ENCODE measurements at places on chromosomes 3 and 15.

GRCh38 chr3:13042715-13043271, 30.4 kb downstream of the IQSEC1 start:
- DNase-seq = no peak

GRCh38 chr3:115833074-115833473, 209.8 kb downstream of the GAP43 start:
- no peak for DNase-seq

GRCh38 chr3:172616031-172616461, 92.8 kb upstream of the TNFSF10 start:
- no peak for DNase-seq

- no peak for DNase-seq
Observed at GRCh38 chr3:61178167-61178566, 73.1 kb downstream of the FHIT start.

DNA sequence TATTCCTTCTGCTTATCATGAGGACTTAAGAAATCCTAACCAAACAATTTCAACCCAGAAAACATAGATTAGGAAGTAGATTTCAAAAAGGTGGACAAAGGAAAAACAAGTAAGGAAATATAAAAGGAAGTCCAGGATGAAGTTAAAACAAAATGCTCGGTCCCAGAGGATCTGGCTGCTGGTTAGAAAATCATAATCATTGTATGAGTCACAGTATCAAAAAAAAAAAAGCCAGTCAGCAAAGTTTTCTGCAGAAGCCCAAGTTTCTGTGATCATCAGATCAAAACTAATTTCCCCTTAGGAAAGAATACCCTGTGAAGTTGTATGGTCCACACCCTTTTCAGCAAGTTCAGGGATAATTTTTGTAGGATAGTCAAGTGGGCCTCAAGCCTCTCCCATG, 43.0 kb upstream of the LRTM1 start:
- no peak for DNase-seq

DNA sequence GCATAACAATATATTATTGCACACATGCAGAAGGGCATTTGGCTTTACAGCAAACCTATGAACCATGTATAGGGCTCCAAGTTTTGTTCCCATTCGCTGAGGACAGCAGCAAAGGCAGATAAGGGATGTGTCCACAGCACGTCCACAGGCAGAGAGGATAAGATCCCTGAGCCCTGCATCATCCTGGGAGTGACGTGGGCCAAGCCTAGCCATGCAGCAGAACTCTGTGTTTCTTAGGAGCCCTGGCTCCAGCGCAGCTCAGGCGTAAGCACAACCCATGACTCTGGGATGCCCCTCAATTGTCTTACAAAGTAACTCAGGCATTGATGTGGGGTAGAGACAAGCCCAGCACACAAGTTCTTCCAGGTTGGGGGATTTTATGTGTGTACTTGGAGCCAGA, 194.3 kb upstream of the CTDSPL start:
- DNase-seq = peak; percentile 70

DNA sequence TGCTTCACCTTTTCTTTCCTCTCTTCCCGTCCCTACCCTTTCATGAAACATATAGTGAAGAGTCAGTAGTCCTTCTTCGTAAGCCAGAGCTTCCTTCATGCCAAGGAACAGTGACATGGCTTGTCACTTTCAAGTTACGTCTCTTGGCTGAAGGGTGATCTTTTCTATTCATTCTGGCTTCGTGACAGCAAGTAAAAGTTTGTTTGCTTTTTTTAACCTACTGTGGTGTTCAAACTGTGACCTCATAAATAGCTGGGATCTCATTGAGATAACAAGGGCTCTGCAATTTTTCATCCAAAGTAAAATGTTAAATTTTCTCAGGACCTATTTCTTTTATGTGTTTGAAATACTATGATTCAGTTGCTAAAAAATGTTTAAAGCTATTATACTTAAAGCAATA, 10.5 kb downstream of the CDIN1 start:
- no peak for DNase-seq

DNA sequence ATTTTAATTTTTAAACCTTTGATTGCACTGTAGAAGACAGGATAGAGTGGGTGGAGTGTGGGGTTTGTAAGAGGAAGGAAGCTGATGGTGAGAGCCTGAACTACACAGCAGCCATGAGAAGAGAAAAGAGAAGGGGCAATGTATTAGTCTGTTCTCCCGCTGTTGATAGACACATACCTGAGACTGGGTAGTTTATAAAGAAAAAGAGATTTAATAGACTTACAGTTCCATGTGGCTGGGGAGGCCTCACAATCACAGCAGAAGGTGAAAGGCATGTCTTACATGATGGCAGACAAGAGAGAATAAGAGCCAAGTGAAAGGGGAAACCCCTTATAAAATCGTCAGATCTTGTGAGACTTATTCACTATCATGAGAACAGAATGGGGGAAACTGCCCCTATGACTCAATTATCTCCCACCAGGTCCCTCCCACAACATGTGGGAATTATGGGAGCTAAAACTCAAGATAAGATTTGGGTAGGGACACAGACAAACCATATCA, 37.3 kb downstream of the STARD5 start:
- no peak for DNase-seq

- no peak for DNase-seq
Observed at GRCh38 chr3:193970773-193971206, 165.2 kb upstream of the HES1 start.

GRCh38 chr3:81218023-81218422, 543.4 kb downstream of the GBE1 start:
- no peak for DNase-seq

DNA sequence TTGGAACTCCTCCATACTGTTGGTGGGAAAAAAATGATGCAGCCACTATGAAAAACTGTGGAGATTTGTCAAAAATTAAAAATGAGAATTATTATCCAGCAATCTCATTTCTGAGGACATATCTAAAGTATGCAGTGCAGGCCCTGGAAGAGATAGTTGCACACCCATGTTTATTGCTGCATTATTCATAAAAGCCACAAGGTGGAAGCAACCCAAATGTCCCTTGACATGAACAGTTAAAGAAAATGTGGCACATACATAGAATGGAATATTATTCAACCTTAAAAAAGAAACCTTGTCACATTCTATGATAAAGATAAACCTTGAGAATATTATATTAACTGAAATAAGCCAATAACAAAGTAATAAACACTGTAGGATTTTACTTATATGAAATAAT, 80.9 kb upstream of the ARHGEF26 start:
- DNase-seq = no peak

DNA sequence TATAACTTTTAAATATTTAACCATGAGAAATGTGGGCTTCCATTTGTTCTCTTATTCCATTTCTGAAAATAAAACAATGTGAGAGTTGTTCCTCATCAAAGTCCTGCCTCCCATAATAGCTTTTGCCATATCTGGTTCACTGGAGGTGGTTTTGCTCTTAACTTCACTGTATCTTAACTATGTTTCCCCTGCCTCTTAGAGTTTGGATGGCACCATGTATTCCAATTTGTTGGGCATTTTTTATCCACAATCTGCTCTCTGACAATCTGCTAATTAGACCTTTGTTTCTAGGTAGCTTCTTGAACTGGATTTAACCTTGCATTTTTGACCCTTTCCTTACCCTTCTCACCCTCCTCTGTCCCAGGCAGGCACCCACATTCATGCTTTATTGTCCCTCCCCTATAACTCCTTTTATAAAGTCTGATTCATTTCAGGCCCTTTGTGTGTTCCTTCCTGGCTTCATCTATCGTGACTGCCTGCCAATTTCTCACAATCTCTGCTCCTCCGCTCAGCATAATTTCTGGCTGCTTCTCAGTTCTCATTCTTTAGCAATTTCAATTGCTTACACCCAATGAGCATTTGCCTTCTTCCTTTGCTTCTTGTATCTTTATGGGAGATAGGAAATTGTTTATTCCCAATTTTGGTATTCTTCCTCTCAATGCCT, 144.2 kb upstream of the ARHGEF26 start:
- peak; percentile 25 for DNase-seq

Data from left cardiac atrium (tissue), 4 donors.